ENCODE measurements at places on chromosomes 1 and 21.

GRCh38 chr1:66437136-66437401, 96.9 kb upstream of the SGIP1 start:
- DNase-seq: no peak

DNA sequence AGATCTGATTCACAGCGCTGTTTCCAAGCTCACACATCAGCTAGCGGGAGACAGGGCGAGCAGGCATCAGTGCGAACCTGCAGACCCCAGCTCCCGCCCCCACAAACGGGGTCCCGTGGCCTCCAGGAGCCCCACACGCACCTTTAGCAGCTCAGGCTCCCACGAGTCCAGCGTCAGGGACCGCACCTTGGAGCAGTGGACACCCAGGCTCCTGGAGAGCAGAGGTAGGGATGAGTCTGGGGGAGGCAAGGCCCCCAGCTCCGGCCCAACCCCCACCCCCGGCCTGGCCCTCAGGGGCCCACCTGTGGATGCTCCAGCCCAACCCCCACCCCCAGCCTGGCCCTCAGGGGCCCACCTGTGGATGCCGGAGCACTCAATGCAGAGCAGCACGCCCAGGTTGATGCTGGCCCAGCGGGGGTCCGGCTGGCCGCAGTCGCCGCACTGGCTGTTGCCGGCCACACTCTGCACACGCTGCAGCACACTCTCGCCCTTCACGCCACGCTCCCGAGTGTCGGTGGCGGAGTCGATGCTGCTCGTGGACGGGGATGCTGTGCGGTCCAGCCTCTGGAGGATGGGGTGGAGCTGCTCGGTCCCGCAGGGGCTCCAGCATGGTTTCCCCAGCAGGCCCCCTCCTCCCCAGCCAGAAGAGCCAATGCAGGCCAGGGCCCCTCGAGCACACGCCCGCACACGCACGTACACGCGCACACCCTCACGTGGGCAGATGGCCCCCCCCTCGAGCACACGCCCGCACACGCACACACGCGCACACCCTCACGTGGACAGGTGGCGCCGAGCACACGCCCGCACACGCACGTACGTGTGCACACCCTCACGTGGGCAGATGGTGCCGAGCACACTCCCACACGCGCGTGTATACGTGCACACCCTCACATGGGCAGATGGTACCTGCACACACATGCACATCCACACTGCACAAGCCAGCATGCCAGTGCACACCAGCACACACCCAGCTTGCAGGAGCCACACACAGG, 11.4 kb downstream of the ACAP3 start:
- no peak for DNase-seq

DNA sequence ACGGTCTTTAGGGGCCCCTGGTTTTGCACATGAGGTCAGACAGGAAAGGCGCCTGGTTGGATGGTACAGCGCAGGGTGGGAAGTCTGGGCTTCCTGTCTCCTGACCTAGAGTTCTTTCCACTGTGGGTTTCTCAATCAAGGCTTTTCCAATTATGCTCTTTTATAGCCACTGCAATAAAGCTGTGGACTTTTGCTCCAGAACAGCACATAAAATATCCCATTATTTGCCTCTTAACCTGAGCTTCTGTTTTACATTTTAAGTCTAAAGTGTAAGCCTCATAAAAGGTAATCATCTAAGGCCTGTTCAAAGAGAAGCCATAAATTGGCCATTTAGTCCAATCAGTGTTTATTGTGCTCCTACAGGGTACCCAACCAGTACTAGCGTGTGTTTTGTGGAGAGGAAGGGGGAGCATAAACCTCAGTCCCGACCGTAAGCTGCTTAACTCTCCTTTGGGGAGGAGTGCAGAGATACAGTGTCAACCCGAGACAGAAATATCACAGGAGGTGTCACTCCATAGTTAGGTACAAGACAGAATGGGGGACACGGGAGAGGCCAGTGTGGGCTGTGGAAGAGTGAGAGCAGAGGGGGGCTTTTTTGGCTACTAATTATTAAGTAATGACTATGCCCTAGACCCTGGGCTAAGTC, 270.0 kb downstream of the TRABD2B start:
- DNase-seq: no peak

GRCh38 chr1:4317207-4317606, 337.2 kb upstream of the AJAP1 start:
- DNase-seq: no peak

DNA sequence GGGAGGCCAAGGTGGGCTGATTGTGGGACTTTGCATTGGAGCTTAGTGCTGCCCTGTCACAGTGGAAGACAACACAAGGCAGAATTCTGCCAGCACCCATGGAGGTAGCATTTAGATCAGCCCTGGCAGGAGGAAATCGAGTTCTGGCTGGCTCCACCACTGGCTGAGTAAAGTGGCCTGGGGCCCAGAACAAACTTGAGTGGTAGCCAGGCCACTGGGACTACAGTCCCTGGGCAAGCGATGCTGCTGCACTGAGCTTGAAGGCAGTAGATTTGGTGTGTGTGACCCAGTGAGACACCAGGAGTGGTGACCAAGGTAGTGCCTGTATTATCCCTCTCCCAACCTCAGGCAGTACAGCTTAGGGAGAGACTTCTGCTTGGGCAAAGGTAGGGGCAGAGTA, 22.5 kb upstream of the UHMK1 start:
- DNase-seq: no peak

DNA sequence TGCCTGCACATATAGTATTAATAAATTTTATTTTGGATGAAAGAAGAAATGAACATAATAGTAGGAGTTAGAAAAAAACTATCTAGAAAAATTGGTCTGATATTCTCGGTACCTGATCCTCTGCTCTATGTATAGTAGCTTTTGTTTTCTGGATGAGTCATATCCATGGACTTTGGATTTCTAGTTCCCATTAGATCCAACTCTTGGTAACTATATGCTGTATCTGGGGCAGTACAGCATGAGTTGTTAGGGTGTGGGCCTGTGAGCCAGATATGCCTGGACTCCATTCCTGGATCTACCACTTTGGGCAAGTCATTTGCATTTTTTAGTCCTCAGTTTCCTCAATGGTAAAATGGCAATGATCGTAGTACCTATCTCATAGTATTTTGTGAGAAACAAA, 372.2 kb upstream of the PKN2 start:
- DNase-seq: no peak

- no peak for DNase-seq
These were observed 27.2 kb upstream of the SRP9 start for GRCh38 chr1:225750420-225750819.

- no peak for DNase-seq
These were observed 83.1 kb upstream of the LYPLAL1 start for GRCh38 chr1:219090607-219091006.

GRCh38 chr1:64163431-64163830, 40.0 kb upstream of the UBE2U start:
- no peak for DNase-seq

GRCh38 chr1:201363467-201363866, 14.0 kb downstream of the TNNT2 start:
- DNase-seq: no peak

- DNase-seq: no peak
These were observed 11.3 kb downstream of the CRABP2 start for GRCh38 chr1:156693848-156694689.

- DNase-seq: no peak
These were observed 301.8 kb upstream of the DUSP10 start for GRCh38 chr1:222043444-222044292.

DNA sequence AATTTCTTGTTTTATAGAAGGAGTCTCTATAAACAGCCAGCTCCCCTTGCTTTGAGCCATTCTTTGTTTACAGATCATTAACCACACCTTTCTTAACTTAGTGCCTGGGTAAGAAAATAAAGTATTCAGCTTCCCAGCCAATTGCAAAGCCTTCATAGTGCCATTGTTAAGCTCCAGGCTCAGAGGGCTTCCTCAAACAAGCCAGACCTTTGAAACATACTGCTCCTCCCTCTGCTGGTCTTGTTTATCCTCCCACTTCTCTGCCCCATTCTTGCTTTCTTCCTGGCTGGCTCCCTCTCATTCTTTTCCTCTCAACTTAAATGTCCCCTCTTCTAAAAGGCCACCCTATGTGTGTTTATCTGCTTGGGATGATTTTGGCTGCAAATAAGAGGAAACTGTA, 319.4 kb upstream of the ST6GALNAC5 start:
- DNase-seq: no peak

DNA sequence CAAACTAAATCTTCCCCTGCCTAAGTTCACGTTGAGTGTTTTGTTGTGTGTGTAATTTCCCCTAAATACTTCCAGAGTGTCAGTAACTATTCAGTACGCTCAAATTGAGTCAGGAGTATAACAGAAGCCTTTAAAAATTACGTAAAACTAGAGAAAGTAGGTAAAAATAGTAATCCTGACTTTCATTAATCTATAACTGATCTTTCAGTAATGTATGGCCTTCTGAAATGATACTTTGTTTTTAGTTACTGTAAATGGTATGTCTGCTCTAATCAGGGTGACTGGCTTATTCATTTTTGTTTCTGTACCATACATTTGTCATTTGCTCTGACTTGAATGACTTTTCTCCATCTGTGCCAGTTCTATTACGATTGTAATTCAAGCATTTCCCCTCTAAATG, 29.4 kb downstream of the MIER1 start:
- no peak for DNase-seq

Measured in right renal pelvis (tissue), 4 donors.